ENCODE measurements at places on chromosomes 4 and X.

DNA sequence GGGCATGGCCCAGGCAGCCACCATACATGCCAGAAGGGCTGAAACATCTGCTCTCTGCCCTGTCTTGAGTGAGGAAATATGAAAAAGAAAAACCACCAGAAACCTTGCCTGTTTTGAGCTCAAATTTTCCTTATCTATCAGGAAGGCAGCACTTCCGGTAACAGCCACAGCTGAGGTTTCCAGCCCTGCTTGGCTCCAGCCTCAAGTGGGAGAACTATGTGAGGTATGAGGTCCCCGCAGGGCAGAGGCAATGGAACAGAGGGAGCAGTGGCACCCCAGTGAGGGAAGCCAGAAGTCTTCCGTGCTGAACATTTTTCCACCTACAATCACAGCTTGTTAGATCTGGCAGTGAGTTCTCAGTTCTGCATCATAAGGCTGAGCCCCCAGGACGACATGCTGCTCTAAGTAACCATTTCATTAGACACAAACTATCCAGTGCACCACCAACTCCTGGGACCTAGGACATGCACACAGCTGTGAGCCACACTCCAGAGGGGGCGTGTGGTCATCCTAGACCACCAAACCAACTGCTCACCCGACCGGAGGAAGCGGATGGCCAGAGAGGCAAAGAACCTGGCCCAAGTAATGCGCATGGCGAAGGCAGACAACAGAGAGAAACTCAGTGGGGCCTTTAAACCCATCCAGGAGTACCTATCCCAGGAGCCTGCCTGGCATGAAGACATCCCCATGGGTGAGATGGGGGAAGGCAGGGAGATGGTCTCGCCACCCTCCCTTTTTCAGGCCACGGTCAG is 22.6 kb downstream of the WDR1 start:
- DNase-seq = peak; percentile 93

GRCh38 chrX:68695206-68695845 is 47.9 kb downstream of the STARD8 start:
- DNase-seq = peak; percentile 4

DNA sequence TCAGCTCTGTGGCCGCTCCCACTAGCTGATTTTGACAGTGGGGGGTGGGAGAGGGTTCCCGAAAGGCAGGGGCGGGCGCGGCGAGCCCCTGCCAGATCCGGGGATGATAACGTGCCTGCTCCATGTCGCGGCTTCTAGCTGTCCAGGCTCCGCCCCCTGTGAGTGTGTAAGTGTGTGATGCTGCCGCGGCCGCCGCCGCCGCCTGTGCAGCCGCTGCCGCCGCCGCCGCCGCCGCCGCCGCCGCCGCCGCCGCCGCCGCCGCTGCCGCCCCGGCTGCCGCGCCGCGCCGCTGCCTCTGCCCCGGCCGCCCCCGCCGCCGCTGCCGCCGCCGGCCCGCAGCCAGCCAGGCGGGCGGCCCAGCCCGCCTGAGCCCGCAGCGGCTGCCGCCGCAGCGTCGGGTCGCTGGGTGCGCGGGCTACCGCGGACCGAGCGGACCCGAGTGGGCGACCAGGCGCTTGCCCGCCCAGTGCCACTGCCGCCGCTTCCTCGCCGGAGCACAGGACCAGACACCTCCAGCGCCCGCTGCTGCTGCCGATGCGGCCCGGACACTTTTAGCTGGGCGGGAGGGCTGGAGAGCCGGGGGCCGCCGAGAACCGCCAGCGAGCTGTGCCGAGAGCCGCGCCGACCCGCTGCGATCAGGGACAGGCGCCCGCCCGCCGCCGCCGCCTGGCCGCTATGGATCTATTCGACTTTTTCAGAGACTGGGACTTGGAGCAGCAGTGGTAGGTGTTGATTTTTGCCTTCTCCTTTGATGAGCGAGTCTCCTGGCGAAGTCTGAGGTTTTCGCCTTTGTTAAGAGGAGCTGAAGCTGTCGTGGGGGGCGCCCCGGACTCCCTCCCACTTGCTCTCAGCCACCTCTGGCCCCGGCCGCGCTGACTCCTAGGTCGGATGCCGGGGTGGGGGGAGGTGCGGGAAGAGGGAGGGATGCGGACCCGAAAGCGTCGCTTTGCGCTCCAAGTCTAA is at the start of gene AFF2:
Gene AFF2, plus strand, starts transcription at position 195 of the 963 bp plus-strand sequence. Its CDS starts 481 bp downstream, at position 676.
- DNase-seq = no peak

- no peak for DNase-seq
Observed at GRCh38 chr4:35105486-35105885, 1138.8 kb downstream of the ARAP2 start.

DNA sequence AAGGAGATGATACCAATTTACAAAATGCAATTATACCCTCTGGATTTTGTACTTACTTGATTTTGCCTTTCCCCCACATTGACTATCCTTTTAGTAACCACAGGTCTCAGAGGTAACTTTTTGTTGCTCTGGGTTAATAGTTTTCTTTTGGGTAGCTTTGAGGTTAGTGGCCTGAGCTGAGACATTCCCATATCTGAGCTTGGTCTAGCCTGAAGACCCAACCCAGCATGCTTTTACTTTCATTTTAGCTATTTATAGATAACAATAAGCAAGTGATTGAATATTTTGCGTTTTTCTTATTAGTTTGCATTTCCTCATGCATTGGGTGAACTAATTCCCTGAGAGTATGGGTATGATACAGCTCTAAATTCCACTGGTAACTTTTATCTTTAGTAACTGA is 11.8 kb downstream of the HTN1 start:
- DNase-seq = no peak

- DNase-seq = no peak
Observed at GRCh38 chr4:183906739-183907651, 1.9 kb downstream of the STOX2 start.

DNA sequence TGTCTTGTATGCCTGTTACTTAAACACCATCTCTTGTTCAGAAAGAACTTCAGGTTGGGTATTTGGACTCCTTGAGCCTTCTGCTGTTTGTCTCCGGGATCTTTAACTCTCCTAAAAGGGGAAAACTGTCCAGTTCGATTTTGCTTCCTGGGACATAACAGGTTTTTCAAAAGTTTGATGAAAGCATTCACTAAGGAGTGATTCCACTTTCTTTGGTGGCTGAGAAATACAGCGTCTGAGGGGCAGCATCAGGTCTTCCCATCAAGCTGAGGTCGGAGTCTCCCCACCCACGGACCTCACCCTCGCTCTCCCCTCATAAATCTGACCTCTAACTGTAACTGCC is 1.4 kb downstream of the AFAP1 start:
- DNase-seq = no peak

- no peak for DNase-seq
Observed at GRCh38 chr4:22848332-22848731, 155.6 kb downstream of the GBA3 start.

DNA sequence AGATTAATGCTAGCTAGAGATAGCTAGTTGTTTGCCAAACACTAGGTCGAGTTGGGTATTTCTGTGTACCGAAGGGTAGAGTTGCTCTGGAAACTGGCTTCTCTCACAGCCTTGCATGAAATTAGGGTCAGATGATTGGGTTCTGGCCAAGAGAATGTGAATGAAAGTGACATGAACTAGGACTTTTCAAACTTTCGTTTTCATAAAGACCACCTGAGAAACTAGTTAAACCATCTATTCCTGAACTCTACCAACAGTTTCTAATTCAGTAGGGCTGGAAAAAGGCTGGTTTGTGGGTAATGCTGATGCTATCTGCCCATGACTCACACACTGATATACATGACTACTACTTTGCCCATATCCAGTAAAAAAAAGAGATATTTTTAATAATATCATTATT is 157.6 kb downstream of the GASK1B start:
- DNase-seq = peak; percentile 51

DNA sequence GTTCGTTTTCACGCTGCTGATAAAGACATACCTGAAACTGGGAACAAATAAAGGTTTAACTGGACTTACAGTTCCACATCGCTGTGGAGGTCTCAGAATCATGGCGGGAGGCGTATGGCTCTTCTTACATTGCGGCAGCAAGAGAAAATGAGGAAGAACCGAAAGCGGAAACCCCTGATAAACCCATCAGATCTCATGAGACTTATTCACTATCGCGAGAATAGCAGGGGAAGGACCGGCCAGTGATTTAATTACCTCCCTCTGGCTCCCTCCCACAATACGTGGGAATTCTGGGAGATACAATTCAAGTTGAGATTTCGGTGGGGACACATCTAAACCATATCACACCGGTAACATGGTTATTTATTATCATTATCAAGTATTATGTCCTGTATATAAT is 2204.5 kb downstream of the ARAP2 start:
- DNase-seq = no peak

DNA sequence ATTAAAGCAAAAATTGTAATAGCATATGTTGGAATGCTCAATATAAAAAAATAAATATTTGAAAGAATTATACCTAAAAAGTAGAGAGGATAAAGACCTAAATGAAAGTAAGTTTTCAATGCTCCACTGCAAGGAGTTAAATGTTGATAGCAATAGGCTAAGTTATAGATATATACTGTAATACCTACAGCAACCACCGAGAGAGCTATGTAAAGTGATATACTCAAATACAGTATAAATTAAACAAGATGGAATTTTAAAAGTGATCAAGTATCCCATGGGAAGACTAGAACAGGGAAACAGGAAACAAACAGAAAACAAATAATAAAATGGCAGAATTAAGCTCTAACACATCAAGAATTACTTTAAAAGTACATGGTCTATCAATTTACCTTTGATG is 73.9 kb downstream of the CASP3 start:
- DNase-seq = no peak
